ENCODE measurements at places on chromosomes 1 and 21.

DNA sequence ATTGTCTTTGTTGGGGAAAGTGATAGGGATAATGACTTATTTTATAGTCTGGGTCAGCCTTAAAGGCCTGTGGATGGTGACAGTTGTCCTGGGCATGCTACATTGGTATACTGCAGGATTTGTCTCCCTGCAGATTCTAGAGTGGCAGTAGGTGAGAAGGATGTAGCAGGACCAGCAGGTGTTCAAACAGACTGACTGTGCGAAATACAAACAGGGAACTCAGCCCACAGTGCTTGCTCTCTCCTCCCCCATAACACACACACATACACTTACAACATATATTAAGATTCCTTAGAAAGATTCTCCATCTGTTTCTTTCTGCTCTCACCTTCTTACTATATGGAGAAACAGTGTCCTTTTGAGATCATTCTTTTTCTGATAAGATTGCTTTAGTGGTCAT is 6.9 kb downstream of the PDE4B start:
- no peak for DNase-seq

GRCh38 chr1:156458181-156458503 is 42.4 kb downstream of the MEF2D start:
- no peak for DNase-seq

- no peak for DNase-seq
Measured at GRCh38 chr1:38047603-38048141, 1.1 kb upstream of the POU3F1 start.

DNA sequence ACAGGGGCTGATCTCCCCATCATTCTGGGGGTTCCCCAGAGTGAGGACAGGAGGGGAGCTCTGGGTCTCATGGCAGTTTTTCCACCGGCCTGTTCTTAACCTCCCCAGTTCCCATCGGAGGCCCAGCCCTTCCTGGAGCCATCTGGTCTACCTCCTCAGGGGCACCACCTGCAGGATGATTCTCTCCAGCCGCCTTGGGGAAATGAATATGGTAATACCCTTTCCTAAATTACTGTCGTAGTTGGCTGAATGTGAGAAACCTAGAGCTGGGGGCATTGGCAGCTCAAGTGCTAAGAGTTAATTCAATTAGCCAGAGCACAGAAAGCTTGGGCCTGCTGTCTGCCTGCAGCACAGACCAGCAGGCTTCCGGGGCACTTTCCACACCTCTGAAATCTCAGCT is 64.9 kb downstream of the TAS1R2 start:
- DNase-seq: no peak

- DNase-seq: no peak
Measured at GRCh38 chr1:181107711-181108110, 19.2 kb downstream of the IER5 start.

DNA sequence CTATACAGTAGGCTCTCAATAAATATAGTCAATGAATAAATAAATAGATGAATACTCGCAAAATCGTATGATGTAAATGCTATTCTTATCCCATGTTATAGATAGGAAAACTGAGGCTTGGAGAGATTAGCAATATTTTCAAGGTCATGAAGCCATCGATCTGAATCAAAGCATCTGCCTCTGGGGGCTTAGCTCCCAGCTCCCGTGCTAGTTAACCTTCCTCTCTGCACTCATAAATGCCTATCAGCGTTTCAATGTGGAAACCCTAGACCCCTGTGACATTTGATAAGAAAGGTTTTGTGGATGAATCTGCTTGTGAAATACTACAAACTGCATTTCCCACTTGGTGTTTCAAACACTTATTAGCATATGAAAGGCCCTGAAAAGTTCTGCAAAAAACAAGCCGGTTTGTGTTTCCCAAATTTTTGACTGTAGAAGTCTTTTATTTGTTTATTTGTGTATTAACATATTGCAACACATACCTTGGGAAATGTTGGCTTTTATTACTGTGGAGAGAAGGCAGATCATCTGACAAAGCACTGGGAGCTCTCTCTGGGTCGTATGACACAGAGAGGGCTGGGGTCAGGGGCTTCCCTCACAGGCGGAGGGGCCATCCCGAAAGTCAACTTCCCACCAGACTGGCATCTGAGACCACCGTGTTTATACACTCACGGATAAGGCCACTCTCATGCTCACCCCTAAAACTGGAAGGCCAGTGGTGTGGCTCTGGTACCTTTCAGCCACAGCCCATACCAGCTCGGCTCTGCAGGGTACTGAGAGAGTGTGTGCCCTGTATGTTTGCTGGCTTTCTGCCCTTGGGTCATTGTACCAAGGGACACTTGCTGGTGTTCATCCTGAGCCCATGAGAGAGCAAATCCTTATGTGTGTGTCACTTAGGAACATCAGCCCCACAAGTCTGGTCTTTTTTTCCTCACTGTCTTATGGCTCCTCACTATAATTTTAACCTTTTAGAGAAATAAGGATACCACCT is 993 bp upstream of the PROK1 start:
- no peak for DNase-seq

- no peak for DNase-seq
Measured at GRCh38 chr1:172724232-172724631, 65.3 kb downstream of the FASLG start.

GRCh38 chr1:84510668-84511067 is 4.3 kb upstream of the GNG5 start:
- DNase-seq: no peak

GRCh38 chr1:46601257-46602007 is 2.6 kb downstream of the MKNK1 start:
- no peak for DNase-seq

DNA sequence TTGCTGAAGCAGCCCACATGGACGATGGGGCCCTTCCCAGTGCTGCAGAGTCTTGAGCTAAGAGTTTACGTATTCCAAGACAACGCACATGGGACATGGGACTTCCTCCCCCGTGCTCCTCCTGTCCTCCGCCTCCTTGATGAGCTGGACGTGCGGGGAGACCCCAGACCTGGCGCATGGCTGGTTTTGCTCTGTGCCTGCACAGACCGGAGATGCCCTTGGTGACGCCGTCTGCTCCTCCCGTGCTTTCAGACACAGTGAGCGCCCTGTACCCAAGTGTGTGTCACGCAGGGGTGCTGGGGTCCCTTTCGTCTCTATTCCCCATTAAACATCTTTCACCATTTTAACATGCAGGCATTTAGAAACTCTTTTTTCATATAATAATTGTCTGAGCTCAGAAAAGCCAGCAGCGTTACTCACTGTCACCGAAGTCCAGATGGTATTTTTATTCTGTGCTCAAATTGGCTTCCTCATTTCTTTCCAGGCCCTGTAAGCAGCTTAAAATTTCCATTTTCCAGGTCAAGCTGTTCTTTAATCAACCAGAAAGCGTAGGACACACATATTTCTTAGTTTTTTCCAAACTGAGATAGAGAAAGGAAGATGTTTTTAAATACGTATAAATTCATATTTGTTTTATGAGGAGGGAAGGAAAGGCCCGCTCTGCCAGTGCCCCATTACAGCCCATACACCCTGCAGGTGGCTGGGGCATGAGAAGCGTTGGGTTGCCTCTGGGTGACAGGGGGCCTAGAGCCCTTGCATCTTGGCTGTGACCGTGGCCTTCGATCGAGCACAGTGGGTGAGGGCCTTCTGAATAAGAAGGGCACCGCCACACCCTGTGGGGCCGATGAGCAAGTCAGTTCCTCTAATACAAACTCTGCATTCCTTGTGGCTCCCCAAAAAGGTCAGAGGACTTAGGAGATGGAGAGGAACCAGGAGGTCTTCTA is 17.9 kb upstream of the ZBTB21 start:
- DNase-seq: no peak

GRCh38 chr1:63794354-63794753 is 20.5 kb downstream of the ROR1 start:
- no peak for DNase-seq

GRCh38 chr1:52237430-52237829 is 95.5 kb downstream of the ZFYVE9 start:
- DNase-seq: no peak

DNA sequence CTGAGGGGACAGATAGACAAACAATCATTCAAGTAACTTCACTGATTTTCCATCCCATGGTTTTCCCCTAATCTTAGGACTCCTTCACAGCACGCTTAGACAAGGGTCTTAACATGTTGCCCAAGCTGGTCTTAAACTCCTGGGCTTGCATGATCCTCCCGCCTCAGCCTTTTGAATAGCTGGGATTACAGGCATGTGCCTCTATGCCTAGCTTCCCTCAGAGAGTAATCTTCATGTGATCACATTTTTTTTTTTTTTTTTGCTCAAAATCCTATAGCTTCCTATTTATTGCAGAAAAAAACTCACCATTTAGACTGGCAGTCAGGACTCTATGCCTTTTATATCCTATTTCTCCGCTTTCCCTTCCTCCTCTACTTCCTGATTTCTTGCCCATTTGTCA is 90.4 kb upstream of the DPH5 start:
- no peak for DNase-seq

DNA sequence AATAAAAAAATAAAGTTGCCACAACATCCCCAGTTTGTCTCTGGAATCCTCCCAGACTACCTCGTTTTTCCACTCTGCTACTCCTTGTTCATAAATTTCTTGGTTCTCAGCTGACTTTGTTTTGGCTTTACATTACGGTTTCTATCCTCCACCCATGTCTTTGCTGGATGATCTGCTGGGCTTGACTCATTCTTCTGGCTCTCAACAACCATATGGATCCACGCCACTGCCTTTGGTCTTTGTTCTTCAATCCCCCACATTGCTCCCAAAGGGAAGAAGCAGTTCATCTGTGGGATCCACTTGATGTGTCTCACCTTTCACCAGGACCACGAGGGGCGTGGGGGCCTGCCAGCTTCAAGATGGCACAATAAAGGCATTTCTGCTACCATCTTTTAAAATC is 67.1 kb upstream of the NBL1 start:
- no peak for DNase-seq

- DNase-seq: no peak
Measured at GRCh38 chr1:201307231-201307630, 23.9 kb downstream of the PKP1 start.

DNA sequence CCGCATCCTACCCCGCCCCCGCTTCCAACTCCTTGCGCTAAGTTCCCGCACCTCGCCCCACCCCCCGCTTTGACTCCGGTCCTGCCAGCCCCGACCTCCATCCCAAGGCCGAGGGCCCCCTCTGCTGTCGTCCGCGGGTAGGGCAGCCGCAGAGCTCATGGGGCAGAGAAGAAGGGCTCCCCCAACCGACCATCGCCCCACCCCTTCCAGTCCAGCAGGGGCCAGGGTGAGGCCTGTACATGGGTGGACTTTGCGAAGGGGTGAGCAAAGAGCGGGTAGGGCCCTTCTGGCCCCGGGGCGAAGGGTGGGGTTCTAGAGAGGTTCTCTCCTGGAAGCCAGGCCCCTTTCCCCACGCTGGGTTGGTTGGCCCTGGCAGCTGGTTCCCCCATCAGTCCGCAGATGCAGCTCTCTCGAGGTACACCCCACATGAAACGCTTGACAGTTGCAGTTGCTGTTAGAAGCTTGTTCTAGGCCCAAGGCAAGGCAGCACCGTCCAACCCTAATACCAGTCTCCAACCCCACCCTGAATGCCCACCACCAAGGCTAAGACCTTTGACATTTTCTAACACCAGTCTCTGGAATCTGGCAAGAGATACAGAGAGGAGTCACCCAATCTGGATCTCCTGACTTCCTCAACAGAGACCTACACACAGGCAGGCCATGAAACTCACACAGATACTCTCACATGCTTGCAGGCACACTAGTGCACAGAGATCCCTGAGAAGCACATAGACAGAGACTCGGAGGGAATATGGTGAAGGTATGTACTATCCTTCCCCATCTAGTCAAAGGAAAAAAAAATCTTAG is 25.3 kb upstream of the ADGRB2 start:
- peak; percentile 99 for DNase-seq

DNA sequence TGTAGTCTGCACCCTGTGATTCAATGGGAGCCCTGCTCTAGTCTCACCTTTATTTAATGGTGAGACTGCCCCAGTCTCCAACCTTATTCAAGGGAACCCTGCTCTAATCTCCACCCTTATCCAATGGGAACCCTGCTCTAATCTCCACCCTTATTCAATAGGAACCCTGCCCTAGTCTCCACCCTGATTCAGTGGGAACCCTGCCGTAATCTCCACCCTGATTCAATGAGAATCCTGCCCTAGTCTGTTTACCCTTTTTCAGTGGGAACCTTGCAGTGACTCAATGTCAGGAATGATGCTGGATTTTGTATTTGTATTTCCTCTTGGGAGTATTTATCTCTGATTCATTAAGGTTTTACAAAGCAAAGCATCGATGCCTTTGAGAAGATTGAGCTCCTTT is 39.5 kb downstream of the TRPM2 start:
- DNase-seq: no peak

DNA sequence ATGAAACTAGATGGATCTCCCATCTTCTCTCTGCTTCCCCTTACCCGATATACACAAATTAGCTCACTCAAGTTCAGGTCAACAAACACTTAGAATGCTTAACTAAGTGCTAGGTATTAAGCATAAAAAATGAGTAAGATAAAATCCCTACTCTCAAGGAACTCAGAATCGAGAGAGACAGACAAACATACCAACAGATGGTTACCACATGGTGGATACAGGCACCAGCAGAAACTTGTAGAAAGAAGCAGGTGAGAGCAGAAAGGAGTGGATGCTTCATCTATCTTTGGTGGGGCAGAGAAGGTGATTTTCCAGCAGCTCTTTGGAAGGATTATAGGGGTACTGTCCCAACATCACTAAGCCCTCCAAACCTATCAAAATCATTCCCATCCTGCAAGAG is 32.2 kb downstream of the C8B start:
- no peak for DNase-seq

DNA sequence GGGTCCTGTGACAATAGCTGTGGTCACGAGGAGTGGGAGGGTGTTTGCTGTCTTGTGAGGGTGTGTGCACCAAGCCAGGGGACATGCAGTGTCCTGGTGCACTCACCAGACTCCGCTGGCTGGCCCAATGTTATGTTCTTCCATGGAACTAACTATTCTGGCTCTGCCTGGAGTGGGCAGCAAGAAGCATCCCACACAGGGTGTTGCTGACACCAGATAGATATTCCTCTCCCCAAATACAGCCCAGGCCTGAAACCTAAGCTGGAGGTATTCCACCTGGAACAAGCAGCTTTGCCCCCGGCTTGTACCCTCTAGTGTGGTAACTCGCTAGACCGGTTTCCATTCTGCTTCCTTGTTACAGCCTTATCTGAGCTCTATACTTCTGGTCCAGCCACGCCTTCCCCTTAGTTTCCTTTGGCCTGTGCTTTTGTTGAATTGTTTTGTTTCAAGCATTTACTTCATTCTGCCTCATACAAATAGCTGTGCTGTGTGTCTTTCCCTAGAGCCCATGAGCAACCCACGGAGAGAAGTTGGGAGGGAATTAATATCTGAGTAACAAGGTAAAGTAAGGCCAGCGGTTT is 14.7 kb upstream of the LY9 start:
- DNase-seq: no peak

- no peak for DNase-seq
Measured at GRCh38 chr1:228004856-228005462, 1.8 kb upstream of the WNT3A start.

GRCh38 chr1:175075572-175076568 is 8.2 kb downstream of the TNN start:
- no peak for DNase-seq

GRCh38 chr1:171507435-171507834 is 22.1 kb downstream of the PRRC2C start:
- no peak for DNase-seq

GRCh38 chr1:51504806-51505525 is 14.1 kb downstream of the EPS15 start:
- peak; percentile 47 for DNase-seq

Data from activated T-cell treated with anti-CD3 and anti-CD28 coated beads, Interleukin-2, amount 50 U/mL, for 48 hours (primary cell).